ENCODE measurements at places on chromosomes 6 and 20.

DNA sequence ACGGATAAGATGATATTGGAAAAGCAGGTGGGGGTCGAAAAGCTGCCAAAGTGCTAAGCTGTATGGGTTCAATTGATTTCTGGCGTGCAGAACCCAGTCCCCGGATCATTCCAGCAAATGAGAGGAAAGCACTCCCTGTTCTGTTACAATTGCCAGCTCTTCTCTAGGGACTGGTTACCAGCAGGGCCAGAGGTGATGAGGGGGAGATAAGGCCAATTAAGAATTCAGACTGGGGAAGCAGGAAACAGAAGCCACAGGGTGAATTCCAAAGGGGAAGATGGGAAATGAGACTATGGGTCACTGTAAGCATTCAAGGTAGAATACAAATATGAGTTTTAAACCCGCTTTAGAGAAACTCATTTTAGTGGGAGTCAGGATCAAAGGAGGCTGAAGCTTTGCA lies 349.4 kb upstream of the MAP3K7 start:
- DNase-seq: no peak

- DNase-seq: no peak
These were observed 16.8 kb downstream of the RIPK1 start for GRCh38 chr6:3085074-3085473.

DNA sequence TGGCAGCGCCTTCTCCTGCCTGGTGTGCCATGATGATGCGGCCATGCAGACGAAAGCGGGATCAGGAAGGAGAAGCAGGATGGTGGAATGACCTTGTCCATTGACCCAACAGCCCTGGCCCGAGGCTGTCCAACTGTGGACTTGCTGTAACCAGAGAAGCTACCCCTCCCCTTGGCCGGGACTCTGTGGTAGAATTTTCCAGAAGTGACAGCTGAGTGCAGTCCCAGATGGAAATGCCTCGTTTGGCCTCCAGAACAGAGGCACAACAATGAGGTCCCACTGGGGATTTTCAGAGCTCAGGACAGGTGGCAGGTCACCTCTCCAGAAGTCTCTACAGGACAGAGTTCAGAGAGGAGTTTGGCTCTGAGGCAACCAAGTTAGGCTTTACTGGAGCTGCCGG lies 299.2 kb upstream of the CDH4 start:
- no peak for DNase-seq

GRCh38 chr6:132481189-132481588 lies 31.7 kb downstream of the STX7 start:
- DNase-seq: no peak

- no peak for DNase-seq
These were observed 12.2 kb upstream of the SLC17A2 start for GRCh38 chr6:25942561-25943147.

- DNase-seq: no peak
These were observed 132.6 kb upstream of the ASCC3 start for GRCh38 chr6:101013612-101014195.

DNA sequence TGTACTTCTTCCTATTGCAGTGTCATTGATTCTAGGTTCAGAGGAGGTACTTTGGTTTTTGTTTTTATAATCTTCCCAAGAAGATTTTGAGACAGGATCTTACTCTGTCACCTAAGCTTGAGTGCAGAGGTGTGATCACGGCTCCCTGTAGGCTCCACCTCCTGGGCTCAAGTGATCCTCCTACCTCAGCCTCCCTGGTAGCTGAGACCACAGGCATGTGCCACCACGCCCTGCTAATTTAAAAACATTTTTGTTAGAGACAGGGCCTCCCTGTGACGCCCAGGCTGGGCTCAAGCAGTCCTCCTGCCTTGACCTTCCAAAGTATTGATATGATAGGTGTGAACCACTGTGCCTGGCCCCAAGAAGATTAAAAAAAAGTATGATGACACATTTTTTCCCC lies 3.4 kb upstream of the SLC17A5 start:
- no peak for DNase-seq

DNA sequence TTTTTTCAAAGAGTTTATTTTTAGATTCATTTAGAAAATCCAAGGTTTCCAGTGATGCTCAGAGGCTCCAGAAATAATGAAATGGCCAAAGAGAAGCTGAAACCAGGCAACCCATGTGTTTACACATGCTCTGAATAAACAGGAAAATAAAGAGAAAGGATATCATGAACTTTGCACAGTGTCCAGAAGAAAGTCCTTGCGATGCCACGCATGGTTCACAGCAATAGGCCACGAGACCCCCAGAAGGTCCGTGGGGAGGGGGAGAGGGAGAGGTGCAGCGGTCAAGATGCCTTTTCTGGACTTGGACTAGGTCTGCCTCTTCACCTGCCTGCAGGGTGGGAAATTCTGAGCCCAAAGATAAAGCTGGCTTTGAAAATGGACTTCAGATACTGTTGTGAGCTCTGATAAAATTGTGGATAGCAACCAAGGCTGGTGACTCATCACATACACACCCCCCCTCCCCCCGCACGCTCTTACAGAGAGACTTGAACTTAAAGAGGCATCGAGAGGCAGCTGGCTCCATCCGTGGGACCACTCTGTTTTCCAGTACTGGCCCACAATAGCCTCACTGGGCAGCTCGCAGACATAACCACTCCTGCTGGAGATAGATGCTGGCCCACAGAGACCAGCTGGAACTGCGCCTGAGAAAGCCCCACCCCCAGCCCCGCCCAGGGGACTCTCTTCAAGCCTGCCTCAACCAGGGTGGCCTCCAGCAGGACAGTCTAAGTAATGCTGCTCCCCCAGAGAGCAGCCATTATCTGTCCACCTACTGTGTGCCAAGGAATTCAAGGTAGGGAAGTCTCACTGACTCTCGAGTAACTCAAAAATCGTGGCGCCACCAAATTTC lies 21.2 kb upstream of the NFATC2 start:
- peak; percentile 62 for DNase-seq

- DNase-seq: no peak
These were observed 157.8 kb downstream of the MYO6 start for GRCh38 chr6:75906871-75907270.

- no peak for DNase-seq
These were observed at the start of gene COL21A1 for GRCh38 chr6:56246881-56247653. TSS of gene COL21A1 (minus strand) at chr6:56247580. CDS start at chr6:56182618, 64,962 bp downstream.

DNA sequence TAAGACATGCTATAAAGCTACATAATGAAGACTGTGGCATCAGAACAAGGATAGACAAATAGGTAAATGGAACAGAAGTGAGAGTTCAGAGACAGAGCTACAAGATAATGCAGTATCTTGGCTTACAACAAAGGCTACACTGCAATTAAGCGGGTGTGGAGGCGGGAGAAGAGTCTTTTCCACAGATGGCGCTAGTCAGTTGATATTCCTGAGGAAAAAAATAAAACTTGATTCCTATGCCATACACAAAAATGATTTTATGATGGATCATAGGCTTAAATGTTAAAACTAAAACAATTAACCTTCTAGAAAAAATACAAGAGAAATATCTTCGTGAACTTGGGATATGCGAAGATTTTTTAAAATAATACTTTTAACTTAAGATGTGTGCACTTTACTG lies 31.0 kb downstream of the RIN2 start:
- DNase-seq: no peak

DNA sequence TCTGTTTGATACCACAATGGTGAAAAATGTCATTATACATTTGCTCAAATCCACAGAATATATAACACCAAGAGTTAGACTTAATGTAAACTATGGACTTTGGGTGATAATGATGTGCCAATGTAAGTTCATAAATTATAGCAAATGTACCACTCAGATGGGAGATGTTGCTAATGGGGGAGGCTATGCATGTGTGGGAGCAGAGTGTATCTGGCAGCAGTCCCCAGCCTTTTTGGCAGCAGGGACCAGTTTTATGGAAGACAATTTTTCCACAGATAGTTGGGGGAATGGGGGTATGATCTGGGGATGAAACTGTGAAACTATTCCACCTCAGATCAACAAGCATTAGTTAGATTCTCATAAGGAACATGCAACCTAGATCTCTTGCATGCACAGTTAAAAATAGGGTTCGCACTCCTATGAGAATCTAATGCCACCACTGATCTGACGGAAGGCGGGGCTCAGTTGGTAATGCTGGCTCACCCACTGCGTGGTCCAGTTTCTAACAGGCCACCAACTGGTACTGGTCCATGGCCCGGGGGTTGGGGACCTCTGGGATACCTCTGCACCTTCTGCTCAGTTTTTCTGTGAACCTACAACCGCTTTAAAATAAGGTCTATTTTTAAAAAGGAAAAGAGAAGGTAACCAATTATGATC lies 8.0 kb downstream of the HLA-DQA1 start:
- DNase-seq: no peak

DNA sequence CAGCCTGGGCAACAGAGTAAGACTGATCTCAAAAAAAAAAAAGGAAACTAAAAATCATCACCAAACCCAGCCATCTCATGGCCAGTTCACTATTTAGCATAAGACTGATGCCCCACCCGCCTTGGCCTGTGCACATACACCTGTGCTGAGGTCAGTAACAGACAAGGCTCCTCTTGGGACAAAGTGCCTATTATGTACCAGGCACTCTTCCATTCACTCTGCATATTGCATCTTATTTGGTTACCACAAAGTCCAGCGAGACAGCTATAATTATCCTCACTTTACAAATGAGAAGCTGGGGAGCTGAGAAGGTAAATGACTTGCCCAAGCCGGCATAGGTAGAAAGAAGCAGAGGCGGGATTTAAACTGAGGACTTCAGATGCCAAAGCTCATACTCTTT lies 3.8 kb downstream of the PTPRT start:
- DNase-seq: no peak

DNA sequence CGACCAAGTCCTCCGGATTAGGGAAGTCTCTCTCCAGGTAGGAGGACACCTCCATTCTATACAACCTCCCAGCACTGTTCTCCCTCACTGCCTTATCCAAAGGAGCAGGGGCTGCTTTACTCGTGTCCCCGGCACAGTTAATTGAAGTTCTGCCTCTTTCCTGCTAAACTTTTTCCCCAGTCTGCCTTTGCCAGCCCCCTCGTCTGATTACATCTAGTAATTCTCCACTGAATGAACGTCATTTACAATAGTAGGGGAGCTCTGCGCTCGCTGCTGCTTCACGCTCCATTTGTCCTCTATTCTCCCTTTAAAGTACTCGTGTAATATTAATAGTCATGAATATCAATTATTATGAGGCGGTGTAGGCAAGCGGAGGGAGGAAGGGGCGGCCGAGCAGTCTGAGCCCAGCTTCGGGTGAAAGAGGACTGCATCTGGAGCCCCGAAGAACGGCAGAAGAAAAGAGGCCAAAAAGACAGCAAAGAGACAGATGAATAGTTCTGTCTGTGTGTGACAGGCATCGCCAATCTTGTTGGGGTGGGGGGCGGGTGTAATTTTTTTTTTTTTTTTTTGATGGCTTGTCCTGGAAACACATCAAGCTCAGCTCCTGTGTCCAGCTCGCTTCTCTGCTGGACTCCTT lies 2.9 kb downstream of the TFAP2B start:
- DNase-seq: no peak

DNA sequence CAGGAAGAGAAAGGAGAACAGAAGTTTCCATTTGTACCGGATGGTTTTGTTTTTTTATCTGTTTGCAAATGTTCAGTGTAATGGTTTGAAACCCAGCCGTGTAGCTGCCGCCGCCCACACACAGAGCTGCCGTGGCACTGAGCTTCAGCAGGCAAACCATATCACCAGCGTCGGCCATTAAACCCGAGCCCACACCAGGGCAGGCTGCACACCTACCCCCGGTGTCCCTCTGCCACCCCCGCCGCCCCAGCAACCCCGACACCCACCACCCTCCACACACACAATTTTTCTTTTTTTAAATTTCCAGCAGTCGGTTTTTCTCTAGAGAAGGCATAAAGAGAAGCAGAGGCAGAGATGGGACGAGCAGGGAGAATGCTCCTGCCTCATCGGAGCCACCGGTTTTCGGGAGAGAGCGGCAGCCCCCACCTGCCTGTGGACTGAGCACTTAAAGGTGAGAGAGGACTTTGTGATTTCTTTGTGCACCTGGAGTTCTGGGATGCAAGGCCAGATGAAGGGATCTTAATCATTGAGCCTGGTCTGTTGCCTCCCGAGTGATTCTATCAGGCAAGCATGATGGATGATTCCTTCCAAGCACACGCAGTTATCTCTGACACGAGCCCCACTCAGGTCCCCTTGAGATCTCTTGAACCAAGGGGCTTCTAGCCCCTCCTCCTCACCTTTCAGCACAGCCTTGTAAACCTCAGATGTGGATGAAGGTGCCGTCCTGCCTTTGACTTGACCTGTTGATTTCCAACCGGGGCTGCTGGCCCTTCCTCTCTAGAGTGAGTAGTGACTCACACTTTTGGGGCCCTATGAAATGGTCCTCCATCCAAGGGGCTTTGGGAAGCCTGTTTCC lies 17.5 kb upstream of the ZNF831 start:
- no peak for DNase-seq

- DNase-seq: no peak
These were observed 1.9 kb downstream of the PHIP start for GRCh38 chr6:79076160-79076559.
